Left lung (tissue), 14 donors: ENCODE measurements at places on chromosomes 7 and 10.

- DNase-seq = no peak
Measured at GRCh38 chr10:52287866-52288265, 26.2 kb upstream of the DKK1 start.

DNA sequence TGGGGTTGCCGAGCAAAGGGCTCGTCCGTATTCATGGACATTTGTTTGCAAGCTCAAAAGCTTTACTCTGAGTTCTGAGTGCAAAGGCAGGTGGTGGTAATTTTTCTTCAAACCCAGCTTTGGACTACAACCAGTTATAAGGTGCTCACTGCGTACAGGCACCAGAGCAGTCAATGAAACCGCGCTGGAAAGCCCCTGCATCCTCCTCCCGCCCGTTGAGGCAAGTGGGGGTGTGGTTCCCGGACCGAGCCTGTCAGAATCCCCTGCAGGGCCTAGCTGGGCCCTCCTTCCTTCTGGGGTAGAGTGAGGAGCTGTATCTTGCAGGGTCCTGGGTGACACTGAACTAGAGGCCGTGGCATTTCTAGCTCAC is 22.3 kb downstream of the AMZ1 start:
- no peak for DNase-seq

DNA sequence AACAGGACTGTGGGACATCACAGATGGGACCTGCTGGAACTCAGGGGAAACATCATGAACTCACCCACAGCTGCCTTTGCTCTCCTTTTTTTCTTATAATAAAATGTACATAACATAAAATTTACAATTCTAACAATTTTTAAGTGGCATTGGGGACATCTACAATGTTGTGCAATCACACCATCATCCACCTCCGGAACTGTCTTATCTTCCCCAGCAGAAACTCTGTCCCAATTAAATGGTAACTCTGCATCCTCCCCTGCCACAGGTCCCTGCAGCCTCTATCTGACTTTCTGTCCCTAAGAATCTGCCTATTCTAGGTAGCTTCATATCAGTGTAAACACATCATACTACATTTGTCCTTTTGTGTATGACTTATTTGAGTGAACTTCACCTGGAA is 19.4 kb upstream of the TMEM72 start:
- no peak for DNase-seq

DNA sequence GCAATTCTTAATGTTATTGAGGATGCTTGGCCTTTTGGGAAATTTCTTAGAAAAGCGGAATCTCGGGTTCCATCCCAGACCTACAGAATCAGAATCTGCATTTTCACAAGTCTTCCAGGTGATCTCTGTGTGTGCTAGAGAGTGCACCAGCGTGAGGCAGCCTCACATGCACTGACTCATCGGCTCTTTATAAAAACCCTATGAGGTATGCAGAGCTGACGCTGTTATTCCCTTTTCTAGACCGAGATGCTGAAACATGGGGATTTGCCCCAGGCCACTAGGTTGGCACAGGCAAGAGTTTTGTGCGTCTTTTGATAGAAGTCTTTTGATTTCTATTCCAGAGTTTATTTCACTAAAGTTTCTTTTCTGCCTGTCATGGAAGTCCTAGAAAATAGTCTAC is 61.2 kb downstream of the CDCA7L start:
- no peak for DNase-seq

DNA sequence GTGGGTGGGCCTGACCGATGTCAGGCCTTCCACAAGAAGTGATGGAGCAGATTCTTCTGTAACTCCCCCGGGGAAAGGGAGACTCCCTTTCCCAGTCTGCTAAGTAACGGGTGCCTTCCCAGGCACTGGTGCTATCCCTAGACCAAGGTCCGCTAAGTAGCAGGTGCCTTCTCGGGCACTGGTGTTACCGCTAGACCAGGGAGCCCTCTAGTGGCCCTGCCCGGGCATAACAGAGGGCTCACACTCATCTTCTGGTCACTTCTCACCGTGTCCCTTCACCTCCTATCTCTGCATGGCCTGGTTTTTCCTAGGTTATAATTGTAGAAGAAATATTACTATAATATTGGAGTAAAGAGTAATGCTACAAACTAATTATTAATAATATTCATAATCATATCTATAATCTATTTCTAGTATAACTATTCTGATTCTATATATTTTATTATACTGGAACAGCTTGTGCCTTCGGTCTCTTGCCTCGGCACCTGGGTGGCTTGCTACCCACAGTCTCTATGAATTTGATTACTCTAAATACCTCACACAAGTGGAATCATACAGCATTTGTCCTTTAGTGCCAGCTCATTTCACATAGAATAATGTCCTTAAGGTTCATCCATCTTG is 1378.7 kb downstream of the XPNPEP1 start:
- peak; percentile 85 for DNase-seq

GRCh38 chr7:143415742-143416397 is 7.2 kb upstream of the EPHA1 start:
- DNase-seq = no peak

DNA sequence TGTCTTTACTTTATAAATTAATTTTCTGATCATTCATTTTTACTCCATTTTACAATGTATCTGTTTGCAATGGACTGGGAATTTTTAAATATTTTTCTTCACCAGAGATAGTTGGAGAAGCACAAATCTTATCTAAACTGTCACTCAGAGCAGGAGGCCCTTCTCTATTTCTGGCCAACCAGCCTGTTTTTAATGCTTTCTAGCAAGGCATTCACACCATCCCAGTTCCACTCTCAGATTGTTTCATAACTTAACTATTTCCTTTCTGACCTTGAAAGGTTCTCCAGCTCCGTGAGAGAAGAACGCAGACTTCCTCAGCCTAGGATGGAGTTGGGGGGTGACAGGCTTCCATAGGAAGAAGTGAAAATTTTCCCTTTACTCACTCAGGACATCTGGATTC is 155.8 kb downstream of the SKIDA1 start:
- DNase-seq = peak; percentile 37

DNA sequence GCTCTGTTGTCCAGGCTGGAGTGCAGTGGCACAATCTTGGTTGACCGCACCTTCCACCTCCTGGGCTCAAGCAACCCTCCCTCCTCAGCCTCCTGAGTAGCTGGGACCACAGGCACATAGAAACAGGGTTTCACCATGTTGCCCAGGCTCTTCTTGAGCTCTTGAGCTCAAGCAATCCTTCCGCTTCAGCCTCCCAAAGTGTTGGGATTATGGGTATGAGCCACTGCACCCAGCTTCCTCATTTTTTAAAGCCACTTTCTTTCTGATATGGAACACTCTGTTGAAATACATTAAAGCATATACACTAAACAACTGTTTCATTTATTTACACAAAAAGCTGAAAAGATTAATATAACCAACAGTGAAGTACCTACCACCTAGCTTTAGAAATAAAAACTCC is 117.2 kb downstream of the CLEC2L start:
- DNase-seq = no peak

DNA sequence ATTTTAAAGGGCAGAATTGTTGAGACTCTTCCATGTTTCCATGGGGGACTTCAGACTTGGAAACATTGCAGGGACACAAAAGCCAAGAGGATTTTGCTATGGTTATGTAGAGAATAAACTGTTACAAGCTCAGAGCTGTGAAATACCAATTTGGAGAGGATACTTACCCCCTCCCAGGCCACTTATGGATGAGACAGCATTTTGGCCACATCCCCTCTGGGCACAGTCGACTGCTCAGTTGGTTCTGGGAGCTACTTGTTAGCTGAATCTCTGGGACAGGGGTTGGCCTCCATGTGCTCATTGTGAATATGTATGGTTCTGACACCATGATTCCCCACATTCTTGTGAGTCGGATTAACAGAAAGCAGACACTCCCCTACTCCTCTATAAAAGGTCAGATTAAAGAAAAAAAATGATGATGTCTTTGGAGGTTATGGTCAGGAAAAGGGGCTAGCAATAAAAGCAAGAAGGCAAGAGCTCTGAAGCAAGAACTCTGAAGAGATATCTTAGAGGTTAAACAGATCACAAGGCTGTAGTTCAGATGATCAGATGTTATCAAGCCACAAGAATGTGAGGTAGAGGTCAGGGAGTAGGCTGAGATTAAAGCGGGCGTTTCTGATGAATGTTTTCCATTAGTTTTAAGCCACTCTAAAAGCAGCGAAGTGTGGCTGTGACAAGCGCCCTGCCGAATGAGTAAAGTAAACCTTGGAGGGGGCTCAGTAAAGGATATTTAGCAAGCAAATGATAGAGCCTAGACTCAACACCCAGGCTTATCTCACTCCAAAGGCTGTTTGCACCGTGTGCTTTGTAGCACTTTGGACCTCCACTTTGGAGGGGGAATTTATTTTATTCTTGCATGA is 17.2 kb downstream of the STAMBPL1 start:
- no peak for DNase-seq

- no peak for DNase-seq
Measured at GRCh38 chr10:54396031-54396430, 405.0 kb downstream of the PCDH15 start.

- DNase-seq = no peak
Measured at GRCh38 chr10:90787393-90788198, 70.2 kb downstream of the HTR7 start.

- no peak for DNase-seq
Measured at GRCh38 chr7:46076527-46076926, 155.5 kb upstream of the IGFBP3 start.

- no peak for DNase-seq
Measured at GRCh38 chr7:65444899-65445823, 71.5 kb downstream of the ZNF92 start.

DNA sequence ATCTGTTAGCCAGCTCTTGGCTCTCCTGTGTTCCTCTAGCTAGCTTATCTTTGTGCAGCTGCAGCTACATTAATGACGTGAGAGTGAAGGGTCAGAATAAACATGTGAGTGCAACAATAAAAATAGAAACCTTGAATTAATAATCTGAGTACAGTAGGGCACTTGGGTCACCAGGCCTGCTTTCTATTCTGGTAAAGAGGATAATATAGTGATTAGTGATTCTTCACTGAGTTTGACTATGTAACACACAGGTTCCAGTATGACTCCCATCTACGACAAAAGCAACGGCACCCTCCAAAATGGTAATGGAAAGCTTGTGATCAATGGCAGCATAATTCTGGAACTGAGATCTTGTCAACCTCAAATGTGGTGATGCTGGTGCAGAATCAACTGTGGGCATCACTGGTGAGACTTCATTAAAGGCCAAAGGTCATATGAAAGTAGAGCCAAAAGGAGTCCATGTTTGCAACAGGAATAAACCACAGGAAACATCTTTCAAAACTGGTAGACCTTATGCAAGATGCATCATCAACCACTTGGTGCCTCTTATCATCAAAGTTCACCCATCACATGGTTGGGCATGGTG is 77.6 kb downstream of the NRBF2 start:
- DNase-seq = no peak

GRCh38 chr10:96047004-96047649 is 3.7 kb downstream of the CCNJ start:
- DNase-seq = no peak
